Dorsolateral prefrontal cortex (tissue), 122 donors: ENCODE measurements at places on chromosomes 3 and 15. TPM values are rescaled to one million over a fixed set of nuclear protein-coding genes. Genes with fewer than 3 reads are reported as not detected.

The ZIC4 gene
- total RNA-seq = 6.1 TPM

The GPD1L gene
- 75.2 TPM for total RNA-seq

The PLA2G4D gene
- not detected for total RNA-seq

The GPR15 gene
- total RNA-seq = not detected

The SLC2A2 gene
- total RNA-seq = not detected

GRCh38 chr3:127015282-127016042 is 32.5 kb downstream of the PLXNA1 start:
- peak; percentile 46 for DNase-seq

GRCh38 chr15:29470311-29470710 is 200.7 kb upstream of the NSMCE3 start:
- DNase-seq = no peak

DNA sequence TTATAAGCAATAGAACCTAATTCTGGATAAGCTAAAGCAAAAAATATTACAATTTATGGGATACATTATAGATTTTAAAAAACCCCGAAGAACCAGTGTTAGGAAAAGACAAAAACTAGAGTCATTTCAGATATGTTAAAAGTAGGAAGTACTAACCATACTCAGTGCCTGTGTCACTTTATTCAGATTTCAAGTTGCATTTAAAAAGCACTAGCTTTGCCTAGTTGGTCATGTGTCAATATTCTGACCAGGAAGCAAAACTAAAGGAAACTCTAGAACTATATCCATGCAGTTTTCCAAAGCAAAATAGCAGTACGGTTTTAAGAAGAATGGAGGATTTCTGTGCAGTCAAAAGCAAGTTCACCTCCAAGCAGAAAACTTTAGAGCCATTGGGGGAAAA is 88.4 kb downstream of the RAP2B start:
- no peak for DNase-seq
